ENCODE measurements at places on chromosomes 12 and 14. TPM values are rescaled to one million over a fixed set of nuclear protein-coding genes. Genes with fewer than 3 reads are reported as not detected.

TMEM30B gene
- not detected for total RNA-seq

GRCh38 chr14:85037411-85037810 is 492.5 kb upstream of the FLRT2 start:
- no peak for DNase-seq

GRCh38 chr14:81157431-81157830 is 63.3 kb downstream of the GTF2A1 start:
- DNase-seq, result peak; percentile 70

- no peak for DNase-seq
Measured at GRCh38 chr12:119415714-119416113, 81.2 kb downstream of the CCDC60 start.

KRT83 gene
- 0.17 TPM for total RNA-seq

DNA sequence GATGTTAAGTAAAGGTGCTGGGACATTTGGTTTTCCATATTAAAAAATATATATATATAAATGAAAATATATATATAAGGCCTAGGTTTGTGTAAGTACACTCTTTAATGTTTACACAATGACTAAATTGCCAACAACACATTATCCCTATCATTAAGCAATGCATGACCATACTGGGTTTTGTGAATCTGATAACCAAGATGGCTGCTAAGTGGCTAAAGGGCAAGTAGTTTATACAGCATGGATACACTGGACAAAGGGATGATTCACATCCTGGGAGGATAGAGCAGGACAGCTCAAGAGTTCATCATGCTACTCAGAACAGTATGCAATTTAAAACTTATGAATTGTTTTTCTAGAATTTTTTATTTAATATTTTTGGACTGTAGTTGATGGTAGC is 89.3 kb downstream of the FIGNL2 start:
- peak; percentile 31 for DNase-seq

TTC5 gene
- 15.6 TPM for total RNA-seq

NPAS3 gene
- 0.18 TPM for total RNA-seq

DNA sequence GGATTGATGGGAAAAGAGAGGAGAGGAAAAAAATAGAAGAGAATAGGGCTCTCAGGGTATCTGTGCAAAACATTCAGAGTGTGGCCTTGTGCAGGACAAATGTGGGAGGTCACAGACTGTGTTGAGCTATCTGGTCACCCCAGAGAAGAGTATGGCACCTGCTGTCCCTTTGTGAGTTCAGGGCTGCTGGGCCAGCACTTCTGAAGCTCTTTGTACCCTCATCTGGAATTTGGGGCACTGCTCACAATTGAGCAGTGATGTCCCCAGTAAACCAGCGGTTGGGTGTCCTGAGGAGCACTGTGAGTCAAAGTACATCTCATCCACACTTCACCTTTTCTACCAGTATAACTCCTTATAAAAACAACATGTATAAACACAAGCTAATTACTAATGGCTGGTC is 2.6 kb upstream of the KRT81 start:
- DNase-seq, result no peak

GRCh38 chr12:100521958-100522357 is 48.3 kb downstream of the NR1H4 start:
- DNase-seq, result no peak

RBP5 gene
- total RNA-seq, result not detected

DNA sequence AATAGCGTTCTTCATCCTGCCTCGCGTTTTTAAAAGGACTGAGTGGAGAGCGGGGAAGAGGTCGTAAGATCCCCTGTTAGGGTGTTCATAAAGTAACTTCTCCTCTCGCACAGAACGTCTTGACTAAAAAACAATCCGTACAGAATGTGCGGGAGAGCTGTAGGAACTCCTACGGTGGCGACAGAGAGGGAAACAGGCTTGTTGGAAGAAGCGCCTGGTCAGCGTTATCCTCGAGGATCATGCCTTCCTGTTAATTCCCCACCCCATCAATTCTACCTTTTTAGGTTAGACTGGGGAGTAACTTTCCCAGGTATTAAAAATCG is 399 bp upstream of the WASHC4 start:
- DNase-seq, result no peak

BATF gene
- not detected for total RNA-seq

GRCh38 chr12:25377469-25378177 is 126.9 kb upstream of the KRAS start:
- peak; percentile 60 for DNase-seq

GRCh38 chr12:55681142-55682077 is 26.3 kb downstream of the ITGA7 start:
- DNase-seq, result peak; percentile 85

GRCh38 chr12:50387972-50388478 is 8.4 kb downstream of the FAM186A start:
- no peak for DNase-seq

IRAK3 gene
- not detected for total RNA-seq

GRCh38 chr12:7096979-7097378 is 4.7 kb upstream of the C1R start:
- DNase-seq, result no peak

PAN2 gene
- total RNA-seq, result 16.9 TPM

STAC3 gene
- 0.27 TPM for total RNA-seq

DNA sequence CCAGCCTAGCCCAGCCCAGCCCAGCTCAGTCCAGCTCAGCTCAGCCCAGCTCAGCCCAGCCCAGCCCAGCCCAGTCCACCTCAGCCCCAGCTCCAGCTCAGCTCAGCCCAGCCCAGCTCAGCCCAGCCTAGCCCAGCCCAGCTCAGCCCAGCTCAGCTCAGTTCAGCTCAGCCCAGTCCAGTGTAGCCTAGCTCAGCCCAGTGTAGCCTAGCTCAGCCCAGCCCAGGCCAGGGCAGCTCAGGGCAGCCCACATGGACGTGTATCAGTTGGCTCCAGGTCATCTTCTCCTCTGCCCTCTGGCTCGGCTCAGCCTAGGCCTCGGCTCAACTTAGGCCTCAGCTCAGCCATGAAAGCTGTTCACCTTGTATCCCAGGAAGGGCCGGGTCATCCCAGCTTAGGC is 64.7 kb downstream of the TMEM121 start:
- no peak for DNase-seq

HOXC10 gene
- total RNA-seq, result 2.7 TPM

MIA2 gene
- 8.4 TPM for total RNA-seq

GPR84 gene
- not detected for total RNA-seq

CHGA gene
- not detected for total RNA-seq

ALG10 gene
- total RNA-seq, result 15.6 TPM

ERH gene
- total RNA-seq, result 565 TPM

KIF26A gene
- total RNA-seq, result 1.4 TPM

DNA sequence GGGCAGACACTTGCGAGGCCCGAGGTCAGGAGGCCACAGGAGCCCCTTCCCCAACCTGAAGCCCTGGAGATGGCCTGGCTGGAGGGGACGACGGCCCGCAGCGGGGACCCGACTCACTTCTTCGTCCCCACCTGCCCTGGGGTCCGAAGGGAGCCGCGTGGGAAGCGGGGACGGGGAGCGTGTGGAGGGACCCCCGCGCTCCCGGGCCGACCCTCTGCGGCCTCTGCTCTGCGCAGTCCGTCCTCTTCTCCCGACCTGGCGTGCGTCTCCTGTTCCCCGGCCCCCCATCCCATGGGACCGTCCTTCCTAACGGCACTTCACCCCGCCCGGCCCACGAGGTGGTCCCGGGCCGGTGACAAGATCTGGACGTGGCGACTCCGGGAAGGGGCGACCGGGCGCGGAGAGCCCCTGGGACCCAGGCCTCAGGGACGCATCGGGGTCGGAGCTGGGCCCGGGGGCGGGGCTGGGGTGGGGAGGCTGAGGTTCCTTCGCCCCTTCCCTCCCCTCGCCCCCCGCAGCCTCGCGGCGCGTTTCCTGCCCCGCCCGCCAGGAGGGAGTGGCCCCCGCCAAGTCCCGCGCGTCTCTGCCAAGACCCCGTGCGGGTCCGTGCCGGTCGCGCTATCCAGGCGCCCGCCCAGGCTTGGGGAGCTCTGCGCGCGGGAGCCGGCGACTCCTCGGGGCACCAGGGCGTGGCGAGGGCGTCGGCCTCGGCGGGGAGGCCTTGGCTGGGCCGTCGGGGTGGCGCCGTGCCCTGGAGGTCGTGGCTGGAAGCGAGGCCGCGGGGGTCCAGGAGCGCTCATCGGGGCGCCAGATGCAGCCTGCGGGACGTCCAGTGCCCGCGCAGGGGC is 97.1 kb downstream of the TNFAIP2 start:
- no peak for DNase-seq

SERPINA5 gene
- not detected for total RNA-seq

ITGA7 gene
- 1.3 TPM for total RNA-seq

GRCh38 chr12:129659961-129660622 is 243.7 kb downstream of the TMEM132D start:
- DNase-seq, result peak; percentile 96

TRIAP1 gene
- total RNA-seq, result 48.3 TPM

- peak; percentile 95 for DNase-seq
Measured at GRCh38 chr14:69263364-69263763, 3.4 kb downstream of the GALNT16 start.

DEGS2 gene
- not detected for total RNA-seq

CDKL1 gene
- 19.9 TPM for total RNA-seq

DNA sequence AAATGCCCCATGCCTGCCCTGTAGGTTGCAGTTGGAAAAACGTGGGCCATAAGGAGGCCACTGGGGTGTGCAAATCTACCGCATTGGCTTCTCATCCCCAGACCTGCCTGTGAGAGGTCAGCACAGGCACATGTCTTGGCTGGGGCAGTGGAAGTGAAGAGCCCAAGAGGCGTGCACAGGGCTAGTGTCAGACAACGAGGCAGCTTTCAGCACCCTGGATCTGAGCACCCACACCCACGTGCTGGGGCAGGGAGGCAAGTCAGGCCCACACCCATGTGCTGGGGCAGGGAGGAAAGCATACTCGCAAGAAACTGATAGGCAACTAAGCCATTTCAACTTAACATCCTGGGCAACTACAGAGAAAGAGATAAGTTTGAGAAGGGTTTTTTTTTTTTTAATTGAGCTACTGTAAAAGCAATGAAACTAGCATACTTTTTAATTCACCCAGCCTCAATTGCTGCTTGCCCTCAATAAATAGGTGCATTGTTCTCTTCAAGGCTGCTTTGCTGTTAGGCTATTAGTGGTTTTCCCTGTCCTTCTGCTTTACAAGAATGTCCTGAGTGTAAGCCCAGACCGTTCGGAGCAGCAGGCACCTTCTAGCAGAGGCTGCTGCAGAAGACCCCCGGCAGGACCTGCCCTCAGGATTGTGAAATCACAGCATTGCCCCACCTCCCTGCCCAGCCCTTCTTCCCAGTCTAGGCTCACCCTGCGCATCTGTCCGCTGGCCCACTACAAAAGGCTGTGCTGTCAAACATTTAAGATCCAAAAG is 355.3 kb upstream of the FKBP4 start:
- no peak for DNase-seq

DNA sequence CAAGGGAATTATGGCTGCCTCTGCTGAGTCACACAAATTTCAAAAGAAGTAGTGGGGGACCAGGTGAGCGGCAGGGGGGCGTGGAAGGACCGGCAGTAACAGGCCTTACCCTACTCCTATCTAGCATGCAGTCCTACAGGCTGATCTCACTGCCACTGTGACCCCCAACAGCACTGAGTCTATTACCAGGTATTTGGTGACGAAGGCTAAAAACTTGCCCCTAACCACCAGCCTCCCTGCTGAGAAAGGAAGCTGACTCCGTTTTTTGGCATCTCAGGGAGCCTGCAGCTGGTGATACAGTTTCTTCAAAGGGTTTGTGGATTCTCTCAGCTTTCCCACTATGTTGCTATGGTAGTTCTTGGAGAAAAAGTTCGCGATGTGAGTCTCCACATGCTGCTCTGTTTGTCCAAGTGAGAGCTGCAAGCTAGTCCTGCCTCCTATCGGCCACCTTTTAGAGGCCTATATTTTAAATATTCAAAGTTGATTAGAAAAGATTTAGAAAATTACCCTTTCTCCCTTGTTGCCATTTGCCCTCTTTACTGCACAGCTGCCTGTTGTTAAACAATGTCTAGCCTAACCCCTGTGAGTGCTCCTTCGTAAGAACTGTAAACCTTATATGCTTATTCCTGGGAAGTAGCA is 57.1 kb upstream of the SLCO1B1 start:
- DNase-seq, result peak; percentile 99

DNA sequence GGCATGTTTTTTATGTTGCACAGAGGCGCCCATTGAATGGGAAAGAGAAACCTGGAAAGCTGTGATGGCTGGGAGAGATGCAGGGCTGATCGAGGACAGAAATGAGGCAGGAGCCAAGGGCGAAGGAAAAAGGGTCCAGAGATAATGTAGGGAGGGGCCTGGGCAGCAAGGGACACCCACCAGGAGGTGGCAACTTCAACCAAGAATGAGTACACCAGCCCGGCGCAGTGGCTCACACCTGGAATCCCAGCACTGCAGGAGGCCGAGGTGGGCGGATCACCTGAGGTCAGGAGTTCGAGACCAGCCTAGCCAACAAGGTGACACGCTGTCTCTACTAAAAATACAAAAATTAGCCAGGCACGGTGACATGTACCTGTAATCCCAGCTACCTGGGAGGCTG is 4.0 kb downstream of the SSH1 start:
- no peak for DNase-seq

DNA sequence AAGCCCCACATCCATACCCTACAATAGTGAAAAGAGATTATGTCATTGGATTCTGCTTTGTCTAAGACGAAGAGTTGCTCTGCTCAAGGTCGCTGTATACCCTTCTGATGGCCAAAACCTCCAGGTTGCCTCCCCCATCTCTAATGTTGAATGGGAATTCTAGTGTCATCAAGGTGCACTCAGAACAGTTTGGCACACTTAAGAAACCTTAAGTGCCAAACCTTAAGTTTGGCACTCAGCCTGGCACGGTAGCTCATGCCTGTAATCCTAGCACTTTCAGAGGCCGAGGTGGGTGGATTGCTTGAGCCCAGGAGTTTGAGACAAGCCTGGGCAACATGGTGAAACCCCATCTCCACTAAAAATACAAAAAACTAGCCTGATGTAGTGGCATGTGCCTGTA is 1245.6 kb upstream of the SEL1L start:
- DNase-seq, result no peak

DNA sequence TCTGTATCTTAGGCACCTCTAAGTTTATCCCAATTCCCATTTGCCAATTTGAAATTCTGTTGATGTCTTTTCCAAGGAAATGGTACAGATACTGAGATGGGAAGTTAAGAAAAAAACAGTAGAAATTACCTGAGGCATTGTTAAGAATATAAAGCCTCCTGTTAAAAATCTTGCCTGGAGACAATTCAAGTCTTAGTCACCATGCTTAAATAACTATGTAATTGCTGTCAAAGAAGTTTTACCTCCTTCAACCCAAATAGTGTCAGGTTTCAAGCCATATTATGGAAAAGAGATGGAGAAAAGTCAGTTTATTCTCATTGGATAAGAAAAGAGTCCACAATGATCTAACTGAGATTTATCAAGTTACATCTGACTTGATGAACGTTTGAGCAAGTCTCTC is 974.7 kb downstream of the GALC start:
- DNase-seq, result no peak

- DNase-seq, result no peak
Measured at GRCh38 chr12:11204173-11204572, 17.4 kb upstream of the TAS2R42 start.

TSHR gene
- total RNA-seq, result not detected

- DNase-seq, result peak; percentile 48
Measured at GRCh38 chr12:113271853-113272561, 50.7 kb downstream of the TPCN1 start.

PDE3A gene
- total RNA-seq, result 0.40 TPM

Measured in HT1080 (cell line).